Umbilical cord (tissue), 2 donors: ENCODE measurements at places on chromosomes 11 and 22. TPM values are rescaled to one million over a fixed set of nuclear protein-coding genes. Genes with fewer than 3 reads are reported as not detected.

- DNase-seq: no peak
Measured at GRCh38 chr11:94673386-94673785, 94.8 kb upstream of the AMOTL1 start.

DNA sequence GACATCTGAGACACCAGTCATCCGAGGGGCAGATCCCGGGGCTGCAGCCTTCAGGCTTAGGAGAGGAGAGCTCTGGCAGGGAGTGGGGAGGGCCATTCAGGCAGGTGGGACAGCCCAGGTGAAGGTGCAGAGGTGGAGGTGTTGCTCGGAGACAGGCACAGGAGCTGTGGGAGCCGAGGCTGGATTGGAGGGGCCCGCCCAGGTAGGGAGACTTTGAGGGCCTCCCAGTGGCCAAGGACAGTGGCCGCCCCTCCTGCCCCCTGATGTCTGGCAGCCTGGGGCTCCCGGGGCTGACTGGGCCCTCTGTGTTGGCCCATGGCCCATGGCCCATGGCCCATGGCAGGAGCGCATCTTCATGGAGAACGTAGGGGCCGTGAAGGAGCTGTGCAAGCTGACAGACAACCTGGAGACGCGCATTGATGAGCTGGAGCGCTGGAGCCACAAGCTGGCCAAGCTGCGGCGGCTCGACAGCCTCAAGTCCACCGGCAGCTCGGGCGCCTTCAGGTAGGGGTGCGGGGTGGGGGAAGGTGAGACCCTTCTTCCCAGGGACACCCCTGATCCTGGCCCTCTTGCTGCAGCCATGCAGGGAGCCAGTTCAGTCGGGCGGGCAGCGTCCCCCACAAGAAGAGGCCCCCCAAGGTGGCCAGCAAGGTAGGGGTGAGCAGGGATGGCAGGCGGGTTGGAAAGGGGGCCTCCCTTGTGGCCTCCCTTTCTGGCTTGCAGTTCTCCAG is 13.3 kb downstream of the TMEM258 start:
- no peak for DNase-seq

- DNase-seq: no peak
Measured at GRCh38 chr11:117121176-117121575, 22.9 kb upstream of the PAFAH1B2 start.

- no peak for DNase-seq
Measured at GRCh38 chr22:48092866-48093265, 1330.4 kb downstream of the TBC1D22A start.

- DNase-seq: no peak
Measured at GRCh38 chr11:34216706-34217105, 111.3 kb downstream of the NAT10 start.

- no peak for DNase-seq
Measured at GRCh38 chr11:31535479-31535878, 25.9 kb downstream of the ELP4 start.

DNA sequence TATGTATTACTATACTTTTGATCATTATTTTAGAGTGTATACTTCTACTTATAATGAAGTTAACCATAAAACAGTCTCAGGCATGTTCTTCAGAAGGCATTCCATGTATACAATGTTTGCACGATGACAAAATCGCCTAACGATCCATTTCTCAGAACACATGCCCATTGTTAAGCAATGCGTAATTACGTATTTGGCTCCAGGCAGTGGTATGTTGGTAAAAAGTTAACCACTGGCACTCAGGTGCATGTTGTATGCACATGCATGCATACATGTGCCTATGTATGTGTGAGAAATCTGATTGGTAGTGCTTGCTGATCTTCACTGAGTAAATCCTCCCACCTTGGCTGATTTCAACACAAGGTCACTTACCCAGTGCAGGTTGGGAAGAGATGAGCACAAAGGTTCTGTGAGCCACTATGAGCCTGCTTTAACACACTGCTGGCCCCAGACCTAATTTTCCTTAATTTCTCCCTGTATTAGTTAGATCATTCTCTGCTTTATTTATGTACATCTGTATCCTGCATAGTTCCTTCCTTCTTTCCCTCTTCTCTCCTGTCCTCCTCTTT is 164.6 kb downstream of the ARHGAP42 start:
- no peak for DNase-seq

GRCh38 chr11:115493905-115494304 is 10.3 kb downstream of the CADM1 start:
- DNase-seq: no peak

DNA sequence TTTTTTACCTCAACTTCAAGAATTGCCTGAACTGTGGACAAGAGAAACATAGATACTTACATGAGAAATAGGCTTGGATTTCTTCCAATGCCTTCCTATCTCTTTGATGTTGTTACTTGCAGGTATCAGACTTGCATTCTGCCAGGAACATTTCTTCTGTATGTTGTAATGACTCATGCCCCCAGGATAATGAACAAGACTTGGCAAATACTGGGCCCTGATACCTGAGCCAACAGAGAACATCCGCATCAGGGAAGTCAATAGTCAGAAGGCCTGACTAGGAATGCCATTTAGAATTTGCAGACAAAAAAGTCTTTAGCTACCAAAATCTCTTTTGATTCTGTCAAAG is 273.7 kb upstream of the KIRREL3 start:
- no peak for DNase-seq

- DNase-seq: peak; percentile 54
Measured at GRCh38 chr22:41917903-41918791, 3.3 kb upstream of the SHISA8 start.

GRCh38 chr11:11543656-11544055 is 78.1 kb downstream of the GALNT18 start:
- no peak for DNase-seq

- no peak for DNase-seq
Measured at GRCh38 chr11:9069256-9069655, 22.1 kb downstream of the SCUBE2 start.

DNA sequence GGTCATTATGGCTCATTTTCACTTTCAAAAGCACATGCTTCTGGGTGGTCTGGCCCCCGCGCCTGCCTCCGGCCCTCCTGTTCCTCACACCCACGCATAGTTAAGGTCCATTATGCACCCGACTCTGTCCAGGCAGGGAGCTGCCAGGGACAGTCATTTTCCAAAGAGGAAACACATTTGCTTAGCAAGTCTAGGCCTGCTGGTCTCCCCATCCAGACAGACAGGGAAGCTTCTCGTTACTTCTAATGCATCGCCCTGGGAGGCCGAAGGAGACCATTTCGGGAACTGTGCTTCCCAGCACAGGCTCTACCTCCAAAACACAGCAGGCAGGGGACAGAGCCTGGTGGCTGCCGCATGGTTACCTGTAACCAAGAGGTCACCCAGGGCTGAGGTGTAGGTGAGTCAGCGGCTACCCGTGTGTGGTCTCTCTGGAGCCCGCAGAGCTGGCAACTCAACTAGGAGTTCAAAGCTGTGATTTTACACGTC is 87.1 kb upstream of the SHANK2 start:
- peak; percentile 2 for DNase-seq

GRCh38 chr11:27216270-27217149 is 146.5 kb downstream of the CCDC34 start:
- peak; percentile 77 for DNase-seq

- no peak for DNase-seq
Measured at GRCh38 chr11:123580137-123580536, 74.3 kb downstream of the SCN3B start.

DNA sequence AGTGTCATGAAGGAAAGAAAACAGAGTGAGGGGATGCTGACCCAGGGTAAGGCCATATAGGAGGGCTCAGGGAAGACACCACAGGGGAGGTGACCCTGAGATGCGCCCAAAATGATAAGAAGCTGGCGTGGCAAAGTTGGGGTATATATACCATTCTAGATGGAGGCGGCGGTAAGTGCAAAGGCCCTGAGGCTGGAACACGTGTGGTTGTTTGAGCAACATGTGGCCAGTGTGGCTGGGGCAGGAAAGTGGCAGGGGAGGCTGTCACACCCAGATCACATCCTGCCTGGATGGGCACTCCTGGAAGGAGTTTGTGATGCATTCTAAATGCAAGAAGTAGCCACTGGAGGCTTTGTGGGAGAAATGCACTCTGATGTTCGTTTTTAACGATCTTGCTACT is 70.2 kb downstream of the CYTH4 start:
- DNase-seq: no peak

DNA sequence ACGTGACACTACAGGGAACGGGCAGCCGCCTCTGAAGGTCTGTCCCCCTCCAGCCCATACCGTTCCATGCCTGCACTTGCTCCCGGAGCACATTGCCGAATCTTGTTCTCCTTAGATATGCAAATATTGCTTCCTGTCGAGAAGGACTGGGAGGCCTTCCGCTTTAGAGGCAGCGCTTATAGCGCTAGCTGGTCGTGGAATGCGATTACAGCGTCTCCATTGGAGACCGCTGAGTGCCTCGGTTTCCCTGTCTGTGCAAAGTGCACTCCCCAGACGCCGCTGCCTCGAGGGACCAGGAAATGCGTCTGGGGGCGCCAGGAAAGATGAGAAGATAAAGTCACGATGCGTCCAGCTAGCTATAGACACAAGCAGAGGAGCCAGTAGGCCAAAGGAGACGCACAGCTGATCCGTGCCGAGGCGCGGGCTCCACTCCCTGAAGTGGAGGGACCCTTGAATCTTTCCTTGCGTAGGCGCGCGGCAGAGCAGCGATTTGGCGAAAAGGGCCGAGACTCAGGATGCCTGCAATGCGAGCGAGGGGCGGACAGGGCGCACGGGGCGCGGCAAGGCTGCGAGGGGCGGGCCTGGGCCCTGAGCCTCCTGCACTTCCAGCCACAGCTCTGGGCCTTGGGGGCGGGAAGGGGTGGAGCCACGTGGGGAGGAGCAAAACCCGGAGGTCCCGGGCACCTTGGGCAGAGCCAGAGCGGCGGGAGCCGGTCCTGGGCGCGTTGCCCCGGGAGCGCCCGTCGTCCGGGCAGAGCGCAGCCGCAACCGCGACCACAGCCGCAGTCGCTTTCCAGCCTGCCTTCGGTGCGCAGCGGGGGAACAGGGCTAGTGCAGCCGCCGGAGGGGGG is at the start of gene RASSF10:
Gene RASSF10 (plus strand): TSS at position 692 of the 851 bp plus-strand sequence. CDS start 261 bp downstream, outside the sequence.
- peak; percentile 58 for DNase-seq

- no peak for DNase-seq
Measured at GRCh38 chr11:11171854-11172253, 181.2 kb downstream of the CSNK2A3 start.

- no peak for DNase-seq
Measured at GRCh38 chr22:31486951-31487350, 2.7 kb downstream of the EIF4ENIF1 start.

DNA sequence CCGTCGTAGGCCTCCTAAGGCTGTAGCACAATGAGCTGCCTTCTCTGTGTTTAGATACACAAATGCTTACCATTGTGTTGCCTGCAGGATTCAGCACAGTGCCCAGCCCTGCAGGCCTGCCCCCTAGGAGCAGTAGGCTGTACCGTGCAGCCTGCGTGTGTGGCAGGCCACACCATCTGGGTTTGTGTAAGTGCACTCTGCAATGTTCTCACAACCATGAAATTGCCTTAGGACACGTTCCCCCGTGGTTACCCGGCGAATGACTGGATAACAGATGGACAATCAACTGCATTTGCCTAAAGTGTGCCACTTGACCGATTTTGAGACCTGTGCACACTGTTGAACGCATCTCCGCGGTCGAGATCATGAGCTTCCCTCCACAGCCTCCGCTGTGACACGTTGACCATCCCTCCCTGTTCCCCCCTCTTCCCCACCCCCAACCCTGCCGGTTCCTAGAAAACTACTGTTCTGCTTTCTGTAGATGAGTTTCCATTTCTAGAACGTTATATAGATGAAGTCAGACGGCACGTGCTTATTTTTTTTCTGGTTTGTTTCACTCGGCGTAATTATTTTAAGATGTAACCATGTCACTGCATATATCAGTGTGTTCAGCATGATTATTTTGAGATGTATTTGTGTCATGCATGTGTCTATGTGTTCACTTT is 22.2 kb upstream of the CTSD start:
- no peak for DNase-seq

- no peak for DNase-seq
Measured at GRCh38 chr11:316891-317301, 3.1 kb downstream of the IFITM1 start.

DNA sequence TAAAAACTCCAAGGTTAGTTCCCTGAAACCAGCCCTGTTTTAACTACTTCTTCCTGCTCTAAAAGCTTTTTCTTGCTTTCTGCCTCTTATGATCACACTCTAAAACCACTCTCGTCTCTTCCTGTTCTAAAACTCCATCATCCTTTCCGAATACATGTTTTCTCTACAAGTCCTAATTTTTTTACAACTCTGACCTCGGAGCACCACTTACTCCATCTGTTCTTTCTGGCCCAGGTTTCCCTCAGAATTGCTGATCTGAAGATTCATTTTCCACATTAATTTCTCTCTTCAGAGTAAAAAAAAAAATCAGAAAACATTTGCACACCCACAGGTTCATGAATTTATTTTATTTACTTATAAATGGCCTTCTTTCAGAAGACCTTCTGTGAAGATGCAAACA is 265.7 kb upstream of the CADM1 start:
- DNase-seq: no peak

DNA sequence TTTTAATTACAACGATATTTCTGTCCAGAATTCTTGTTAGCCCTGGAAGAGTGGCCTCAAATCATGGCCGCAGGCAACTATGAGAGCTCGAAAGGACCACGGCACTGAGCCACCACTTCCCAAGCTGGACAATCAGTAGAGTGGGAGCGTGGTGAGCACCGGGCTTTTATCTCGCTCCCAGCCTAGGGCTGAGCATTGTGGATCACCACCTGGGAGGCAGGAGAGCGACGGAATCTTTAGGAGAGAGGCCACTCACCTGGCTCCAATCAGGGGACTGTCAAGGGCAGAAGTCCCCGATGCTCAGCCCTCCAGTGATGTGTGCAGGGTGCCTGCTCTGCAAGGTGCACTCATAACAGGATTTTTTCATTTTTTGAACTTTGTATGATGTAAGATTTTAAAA is 377.1 kb upstream of the B3GAT1 start:
- no peak for DNase-seq

GRCh38 chr22:23166042-23166831 is 14.1 kb upstream of the BCR start:
- no peak for DNase-seq

GRCh38 chr22:17870407-17870806 is 96.1 kb upstream of the BID start:
- no peak for DNase-seq

Gene C1QTNF5
- 14.9 TPM for total RNA-seq

Gene CAT
- 53.9 TPM for total RNA-seq

Gene TUB
- total RNA-seq: 28.6 TPM

Gene YPEL4
- 3.4 TPM for total RNA-seq

Gene TRIM48
- total RNA-seq: not detected

Gene GGTLC2
- not detected for total RNA-seq

Gene PIH1D2
- not detected for total RNA-seq

Gene GTSE1
- total RNA-seq: 3.4 TPM

Gene OR10A2
- total RNA-seq: 1.9 TPM

Gene MMP13
- not detected for total RNA-seq

Gene SLC22A12
- 2.4 TPM for total RNA-seq

Gene TRMU
- 21.9 TPM for total RNA-seq

Gene FAM180B
- not detected for total RNA-seq

Gene GRIA4
- 7.7 TPM for total RNA-seq

Gene CHRM4
- total RNA-seq: not detected

Gene ZNF214
- total RNA-seq: 6.0 TPM

Gene OR52E8
- total RNA-seq: 1.9 TPM

Gene BTG4
- 5.5 TPM for total RNA-seq
